ENCODE measurements at places on chromosomes 12 and 14.
A peak's percentile ranks its signal among the peaks of the same experiment; 100 is the strongest.

DNA sequence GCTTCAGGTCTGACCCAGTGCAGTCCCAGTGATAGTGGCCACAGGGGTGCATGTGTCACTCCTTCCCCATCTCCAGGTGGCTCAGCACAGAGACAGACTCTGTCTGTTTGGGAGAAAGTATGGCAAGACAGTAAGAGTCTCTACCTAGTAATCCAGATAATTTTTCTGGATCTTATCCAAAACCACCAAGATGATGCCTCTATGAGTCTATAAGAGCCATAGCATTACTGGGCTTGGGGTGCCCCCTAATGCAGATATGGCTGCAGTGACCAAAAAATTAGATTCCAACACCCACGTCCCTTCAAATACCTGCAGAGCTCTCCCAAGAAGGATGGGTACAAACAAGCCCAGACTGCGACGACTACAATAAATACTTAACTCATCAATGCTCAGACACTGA lies 123.8 kb downstream of the GRIP1 start:
- DNase-seq: no peak

DNA sequence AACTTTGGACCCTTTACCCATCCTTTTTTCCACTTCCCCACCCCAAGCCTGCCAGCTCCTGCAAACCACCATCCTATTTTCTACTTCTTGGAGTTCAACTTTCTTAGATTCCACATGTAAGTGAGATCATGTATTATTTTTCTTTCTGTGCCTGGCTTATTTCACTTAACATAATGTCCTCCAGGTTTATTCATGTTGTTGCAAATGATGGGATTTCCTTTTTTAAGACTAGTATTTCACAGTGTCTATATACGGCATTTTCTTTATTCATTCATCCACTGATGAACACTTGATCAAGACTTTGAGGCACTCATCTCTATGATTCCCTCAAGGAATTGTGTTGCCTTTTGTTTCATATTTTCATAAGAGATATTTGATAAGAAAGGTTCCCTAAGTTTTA lies 5.6 kb upstream of the PRPF39 start:
- no peak for DNase-seq

- no peak for DNase-seq
Measured at GRCh38 chr14:100165831-100166440, 6.5 kb upstream of the DEGS2 start.

- no peak for DNase-seq
Measured at GRCh38 chr14:98957211-98958047, 314.6 kb downstream of the BCL11B start.

DNA sequence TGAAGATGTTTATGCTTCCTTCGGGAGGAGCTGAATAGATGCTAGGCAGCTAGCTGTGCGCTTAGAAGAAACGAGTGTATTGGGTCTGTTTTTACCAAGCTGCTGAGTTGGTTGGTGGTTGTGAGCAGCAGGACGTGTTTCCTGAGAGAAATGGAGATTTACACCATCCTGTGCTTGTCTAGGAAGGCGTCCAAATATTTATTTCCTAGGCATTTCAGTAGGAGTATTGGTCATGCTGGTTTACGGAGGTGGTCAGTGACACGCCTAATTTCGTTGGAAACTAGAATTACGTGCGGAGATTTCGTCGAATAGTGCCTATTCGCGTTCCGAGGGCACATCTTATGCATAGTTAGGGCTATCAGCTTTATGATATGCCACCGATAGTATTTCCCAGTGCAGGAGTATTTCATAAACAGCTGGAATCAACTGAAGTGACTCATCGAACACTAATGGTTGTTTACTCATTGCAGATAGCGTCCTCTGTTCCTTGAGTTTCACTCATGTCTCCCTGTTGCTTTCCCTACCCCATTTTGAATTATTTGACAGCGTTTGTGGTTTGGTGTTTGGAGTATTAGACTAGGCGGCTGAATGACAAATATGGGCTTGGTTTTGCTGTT lies 780 bp downstream of the TBC1D15 start:
- no peak for DNase-seq

- peak; percentile 53 for DNase-seq
Measured at GRCh38 chr12:123150744-123151456, at the start of gene PITPNM2. Gene PITPNM2, minus strand, starts transcription at chr12:123151090. Its CDS starts 116,500 bp downstream, at chr12:123034590.

DNA sequence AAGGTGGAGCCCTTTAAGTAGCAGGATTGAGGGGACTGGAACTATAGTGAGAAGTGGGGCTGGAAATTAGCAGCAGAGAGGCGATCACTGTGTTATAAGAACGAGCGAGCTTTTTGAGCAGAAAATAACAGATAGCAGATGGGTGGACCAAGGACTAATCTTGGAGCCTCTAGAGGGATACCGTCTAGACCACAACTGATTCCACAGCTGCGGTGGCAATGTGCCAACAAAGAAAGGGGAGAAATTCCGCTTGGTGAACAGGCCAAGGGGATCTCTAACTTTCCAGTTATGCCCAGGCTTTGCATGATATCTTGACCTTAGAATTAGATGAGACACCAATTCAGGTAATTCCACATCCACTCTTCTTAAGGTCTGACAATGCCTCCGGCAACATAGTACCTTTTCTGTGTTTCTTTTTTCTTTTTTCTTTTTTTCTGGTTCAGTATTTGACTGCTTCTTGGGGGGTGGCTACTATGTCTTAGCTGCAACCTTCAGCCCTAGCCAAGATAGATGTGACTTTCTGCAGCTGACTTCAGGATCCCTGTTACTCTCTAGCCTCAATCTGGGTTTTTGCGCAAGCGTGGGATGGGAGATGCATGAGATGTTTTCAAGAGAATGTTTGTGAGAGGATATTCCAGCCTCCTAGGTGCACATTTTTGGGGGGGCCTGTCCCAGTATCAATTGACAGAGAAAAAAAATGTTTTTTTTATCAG lies 143.4 kb upstream of the CPSF6 start:
- no peak for DNase-seq

GRCh38 chr12:94458877-94459727 lies 565 bp downstream of the CEP83 start:
- DNase-seq: no peak

GRCh38 chr12:88325816-88326189 lies 183.7 kb downstream of the TMTC3 start:
- DNase-seq: no peak

- no peak for DNase-seq
Measured at GRCh38 chr14:55355922-55356321, 55.7 kb downstream of the ATG14 start.

DNA sequence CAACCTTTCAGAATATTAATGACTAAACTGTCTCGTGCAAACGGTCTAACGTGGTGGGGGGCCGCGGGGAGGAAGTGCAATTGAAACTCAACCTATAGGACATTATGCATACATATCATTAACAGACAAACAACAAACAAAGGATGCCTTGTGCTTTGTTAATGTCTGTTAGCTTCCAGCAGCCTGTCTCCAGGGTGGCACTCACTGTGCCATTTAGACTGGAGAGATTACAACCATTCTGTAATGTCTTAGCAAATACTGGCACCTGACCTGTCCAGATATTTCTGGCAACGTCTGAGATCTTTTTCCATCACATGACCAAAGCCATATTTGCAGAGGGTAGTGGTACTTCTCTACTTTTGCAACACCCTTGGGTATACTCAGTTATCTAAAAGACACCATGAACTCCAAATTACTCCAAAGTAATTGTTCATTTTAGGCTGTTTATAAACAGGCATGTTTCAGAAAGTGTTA lies 11.6 kb downstream of the BHLHE41 start:
- DNase-seq: no peak

GRCh38 chr14:32814721-32815120 lies 124.0 kb upstream of the NPAS3 start:
- no peak for DNase-seq

GRCh38 chr12:52865090-52865944 lies 16.5 kb upstream of the KRT78 start:
- DNase-seq: no peak

DNA sequence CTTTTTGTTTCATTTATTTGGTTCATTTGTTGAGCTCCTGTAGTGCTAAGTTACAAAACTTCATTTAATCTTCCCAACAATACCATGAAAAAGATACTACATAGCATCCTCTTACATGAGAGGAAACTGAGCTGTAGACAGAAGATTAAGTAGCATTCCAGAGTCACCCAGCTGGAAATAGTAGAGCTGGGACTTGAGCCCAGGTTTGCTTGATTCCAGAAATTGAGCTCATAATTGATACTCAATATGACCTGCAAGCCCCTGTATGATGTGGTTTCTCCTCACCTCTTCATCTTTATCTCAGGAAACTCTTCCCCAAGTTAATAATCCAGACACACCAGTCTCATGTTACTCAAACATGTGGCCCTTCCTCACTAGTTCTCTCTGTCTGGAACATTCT lies 87.0 kb upstream of the DAAM1 start:
- DNase-seq: no peak

DNA sequence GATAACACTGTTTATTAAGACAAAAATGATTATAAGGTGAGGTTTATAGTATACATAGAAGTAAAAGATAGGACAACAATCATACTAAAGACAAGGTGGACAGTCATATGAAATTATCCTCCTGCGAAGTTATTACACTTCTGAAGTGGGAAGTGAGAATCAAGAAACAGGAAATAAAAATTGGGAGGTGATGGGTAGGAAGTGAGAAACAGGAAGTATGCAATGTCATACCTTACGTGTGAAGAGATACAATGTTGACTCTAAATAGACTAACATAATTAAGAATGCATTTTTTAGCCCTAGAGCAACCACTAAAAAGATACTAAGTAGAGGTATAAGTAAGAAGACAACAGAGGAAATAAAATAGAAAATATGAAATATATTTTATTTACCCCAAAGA lies 43.7 kb downstream of the GRIN2B start:
- DNase-seq: no peak

DNA sequence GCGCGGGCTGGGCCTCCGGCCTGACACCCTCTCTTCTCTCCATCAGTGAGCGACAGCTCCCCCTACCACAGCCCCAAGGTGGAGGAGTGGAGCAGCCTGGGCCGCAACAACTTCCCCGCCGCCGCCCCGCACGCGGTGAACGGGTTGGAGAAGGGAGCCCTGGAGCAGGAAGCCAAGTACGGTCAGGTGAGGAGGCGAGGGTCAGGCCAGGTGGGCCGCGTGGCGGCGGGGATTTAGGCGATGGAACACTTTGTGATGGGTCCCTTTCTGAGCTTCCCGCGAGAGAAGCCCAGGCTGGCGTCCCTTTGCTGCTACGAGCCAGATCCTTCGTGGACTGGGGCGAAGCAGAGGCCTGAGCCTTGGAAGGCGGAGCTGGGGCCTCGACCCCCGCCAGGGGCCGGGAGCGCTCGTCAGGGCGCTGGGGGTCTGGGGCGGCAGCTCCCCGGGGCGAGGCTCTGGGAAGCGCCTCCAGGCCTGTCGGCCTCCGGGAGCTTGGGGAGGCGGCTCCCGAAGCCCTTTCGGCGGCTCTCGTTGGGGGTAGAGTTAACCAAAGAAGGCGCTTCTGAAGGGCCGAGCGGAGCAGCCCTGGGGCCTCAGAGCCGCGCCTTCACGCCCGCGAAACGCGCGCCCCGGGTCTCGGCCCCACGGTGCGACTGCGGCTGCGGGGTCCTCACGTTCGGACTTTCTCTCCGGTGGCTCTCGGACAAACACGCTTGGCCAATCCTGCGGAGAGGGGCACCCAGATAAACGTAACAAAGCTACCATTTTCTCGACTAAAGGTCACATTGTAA lies 5.0 kb downstream of the PAX9 start:
- no peak for DNase-seq

DNA sequence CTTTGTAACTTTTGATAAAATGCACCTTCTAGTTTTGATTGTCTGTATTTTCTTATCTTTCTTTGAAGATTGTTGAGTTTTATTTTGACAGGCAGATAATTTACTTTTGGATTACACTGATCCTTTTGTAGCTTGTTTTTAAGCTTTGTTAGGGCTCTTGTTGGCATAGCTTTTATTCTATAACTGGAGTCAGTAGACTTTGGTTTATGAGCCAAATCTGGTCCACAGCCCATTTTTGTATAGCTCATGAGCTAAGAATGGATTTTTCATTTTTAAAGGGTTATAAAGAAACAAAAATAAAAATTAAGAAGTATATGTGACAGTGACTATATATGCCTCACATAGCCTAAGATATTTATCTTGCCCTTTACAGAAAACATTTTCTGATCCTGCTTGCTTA lies 142.3 kb downstream of the FUT8 start:
- DNase-seq: no peak

DNA sequence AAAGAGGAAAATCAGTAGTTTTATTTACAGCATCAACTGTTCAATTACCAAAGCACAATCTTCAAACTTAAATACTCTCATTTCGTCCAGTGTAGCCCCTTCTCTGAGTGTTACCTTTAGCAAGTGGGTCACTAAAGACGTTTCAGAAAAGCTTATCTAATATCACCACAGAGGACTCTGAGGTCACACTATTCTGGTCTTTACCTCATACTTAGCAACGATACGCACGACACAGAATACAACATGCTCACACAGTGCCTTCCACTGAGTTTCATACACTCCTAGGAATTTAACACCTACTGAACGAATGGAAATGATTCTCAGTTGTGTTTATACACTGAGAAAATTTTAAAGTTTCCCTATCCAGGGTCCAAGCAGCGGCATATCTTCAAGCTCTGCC lies 2.0 kb downstream of the SYT10 start:
- no peak for DNase-seq

DNA sequence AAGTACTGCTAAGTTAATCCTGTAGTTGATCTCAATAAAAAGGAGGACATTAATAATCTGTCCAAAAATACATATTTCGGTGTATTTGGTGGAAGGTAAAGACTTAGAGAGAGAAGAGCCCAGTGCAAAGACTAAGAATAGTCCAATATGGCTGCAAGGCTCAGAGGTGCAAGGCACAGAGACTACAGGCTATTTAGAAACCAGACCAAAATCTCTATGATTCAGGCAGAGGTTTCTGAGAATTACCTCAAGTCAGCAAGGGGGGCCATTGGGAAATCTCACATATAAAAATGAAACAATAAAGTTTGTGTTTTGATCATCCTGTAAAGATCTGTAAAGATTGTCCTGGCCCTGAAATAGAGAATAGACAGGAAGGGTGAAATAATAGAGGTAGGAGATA lies 1173.0 kb downstream of the VRK1 start:
- DNase-seq: no peak

DNA sequence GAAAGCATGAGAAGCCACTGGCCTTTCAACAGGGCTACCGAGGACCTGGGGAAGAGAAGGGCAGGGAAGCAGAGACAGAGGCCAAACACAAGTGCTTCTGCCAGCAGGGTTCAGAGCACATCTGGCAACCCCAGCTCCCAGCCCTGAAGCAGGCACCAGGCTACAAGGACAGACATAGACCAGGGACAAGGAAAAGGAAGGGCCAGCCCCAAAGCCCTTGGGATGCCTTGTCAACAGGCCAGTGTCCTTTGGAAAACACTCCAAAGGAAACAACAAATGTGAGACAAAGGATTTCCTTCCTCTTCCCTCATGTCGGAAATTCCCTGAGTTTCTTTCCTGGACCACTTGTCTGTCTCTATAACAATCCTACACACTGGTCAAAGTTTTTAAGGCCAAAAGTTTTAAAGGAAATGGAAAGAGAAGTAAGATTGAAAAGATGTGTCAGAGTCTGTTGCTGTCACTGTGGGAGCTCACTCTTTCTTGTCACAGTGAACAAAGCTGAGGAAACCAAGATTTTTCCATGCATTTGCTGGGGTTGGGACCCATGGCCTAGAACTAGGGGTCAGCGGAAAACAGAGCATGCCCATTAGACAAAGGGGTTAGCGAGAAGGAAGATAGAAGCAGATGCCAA lies 59.4 kb downstream of the TTC9 start:
- DNase-seq: no peak

GRCh38 chr14:68181519-68182326 lies 362.1 kb downstream of the RAD51B start:
- DNase-seq: no peak

GRCh38 chr12:63420206-63420644 lies 248.1 kb downstream of the DPY19L2 start:
- no peak for DNase-seq

- no peak for DNase-seq
Measured at GRCh38 chr12:131089531-131090273, 136.0 kb downstream of the ADGRD1 start.

Measured in stimulated activated CD4-positive, alpha-beta T cell treated with anti-CD3 and anti-CD28 coated beads, Interleukin-4, amount 100 ng/mL, for 4 hours (primary cell).